ENCODE measurements at places on chromosomes 2 and 18.

- DNase-seq = no peak
Measured at GRCh38 chr18:9838144-9838877, 47.5 kb upstream of the TXNDC2 start.

- DNase-seq = no peak
Measured at GRCh38 chr2:178731300-178731699, 75.9 kb downstream of the TTN start.

GRCh38 chr2:209901172-209901571 lies 101.3 kb upstream of the RPE start:
- no peak for DNase-seq

GRCh38 chr2:55919574-55919973 lies 4.0 kb downstream of the EFEMP1 start:
- no peak for DNase-seq

GRCh38 chr2:236749346-236749745 lies 179.7 kb downstream of the ACKR3 start:
- DNase-seq = no peak

GRCh38 chr18:24014986-24015638 lies 558 bp downstream of the TTC39C start:
- DNase-seq = peak; percentile 92

- DNase-seq = peak; percentile 45
Measured at GRCh38 chr2:129929321-129930290, 49.9 kb upstream of the RAB6C start.

GRCh38 chr2:19711470-19712372 lies 190.1 kb downstream of the TTC32 start:
- DNase-seq = no peak

DNA sequence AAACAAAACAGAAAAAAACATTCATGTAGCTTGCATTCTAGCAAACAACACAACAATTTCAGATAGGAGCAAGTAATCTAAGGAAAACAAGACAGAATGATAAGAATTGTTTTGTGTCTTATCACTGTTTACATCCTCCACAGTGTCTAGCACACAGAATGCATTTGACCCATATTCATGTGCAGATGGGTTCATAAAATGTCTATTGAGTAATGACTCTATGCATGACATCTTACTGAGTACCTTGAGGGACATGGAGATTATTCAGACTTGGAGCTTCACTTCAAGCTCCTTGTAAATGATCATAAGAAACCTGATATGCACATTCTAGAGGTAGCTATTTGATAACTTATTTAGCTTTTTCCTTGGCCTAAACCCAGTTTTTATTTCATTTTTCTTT lies 69.0 kb downstream of the DTNA start:
- DNase-seq = no peak

- DNase-seq = no peak
Measured at GRCh38 chr2:170456914-170457313, 258.2 kb upstream of the SP5 start.

DNA sequence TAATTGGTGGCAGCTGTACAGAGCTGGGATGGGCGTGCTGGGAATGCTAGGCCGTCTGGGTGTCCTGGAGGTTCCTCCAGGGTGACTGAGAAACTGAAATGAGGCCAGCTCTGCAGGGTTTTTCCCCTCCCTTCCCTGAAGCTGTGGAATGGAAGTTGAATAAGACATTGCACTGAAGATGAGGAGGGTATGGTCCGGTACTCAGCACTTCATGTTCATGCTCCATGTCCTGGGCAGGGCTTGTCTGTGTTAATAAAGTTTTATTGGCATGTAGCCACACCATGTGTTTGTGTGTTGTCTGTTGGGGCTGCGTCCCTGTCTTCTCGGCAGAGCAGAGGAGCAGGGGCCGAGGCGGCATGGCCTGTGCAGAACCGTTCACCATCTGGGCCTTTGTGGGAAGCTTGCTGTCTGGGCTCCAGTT lies 154.0 kb downstream of the LDLRAD4 start:
- peak; percentile 85 for DNase-seq

DNA sequence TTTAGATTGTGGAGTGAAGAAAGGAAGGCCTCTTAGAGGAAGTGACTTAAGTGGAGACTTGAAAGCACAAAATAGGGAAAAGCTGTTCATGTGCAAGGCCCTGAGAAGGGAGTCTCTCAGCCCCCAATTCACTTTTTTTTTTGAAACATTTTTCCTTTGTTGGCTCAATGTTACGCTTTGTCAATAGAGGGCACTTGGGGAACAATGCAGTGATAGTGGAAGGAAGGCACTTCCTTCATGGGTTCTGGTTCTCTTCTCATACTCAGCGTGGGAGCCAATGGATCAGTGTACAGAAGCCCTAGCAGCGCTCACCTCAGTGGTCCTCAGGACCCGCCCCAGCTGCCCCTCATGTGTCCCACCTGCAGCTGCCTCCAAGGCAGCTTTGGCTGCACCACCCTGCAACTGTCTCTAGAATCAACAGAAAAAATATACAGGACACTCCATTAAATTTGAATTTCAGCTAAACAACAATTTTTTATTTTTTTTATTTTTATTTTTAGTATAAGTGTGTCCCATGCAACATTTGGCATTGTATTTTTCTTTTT lies 8.6 kb upstream of the C2orf42 start:
- peak; percentile 49 for DNase-seq

- DNase-seq = no peak
Measured at GRCh38 chr2:190409616-190410015, 1.5 kb downstream of the MFSD6 start.

Data from lower leg skin (tissue), 4 donors.